Naive thymus-derived CD8-positive, alpha-beta T cell (primary cell): ENCODE measurements at places on chromosomes 1 and 21.
A peak's percentile ranks its signal among the peaks of the same experiment; 100 is the strongest.

DNA sequence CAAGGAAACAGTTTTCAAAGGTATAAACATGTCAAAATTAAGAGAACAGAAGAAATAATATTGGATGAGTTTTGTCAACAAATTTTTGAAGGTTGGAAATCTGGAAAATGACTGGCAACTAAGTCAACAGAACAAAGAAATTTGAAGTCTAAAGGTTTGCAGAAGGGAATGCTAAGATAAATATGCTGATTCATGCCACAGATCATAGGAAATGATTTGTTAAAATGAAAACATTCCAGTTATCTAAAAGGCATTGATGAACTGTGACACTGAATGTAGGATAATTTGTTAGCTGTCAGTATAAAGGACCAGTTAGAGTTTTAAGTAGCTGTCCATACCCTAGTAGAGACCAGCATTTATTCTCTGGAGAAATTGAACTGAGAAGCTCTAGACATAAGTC is 157.9 kb upstream of the CHRM3 start:
- no peak for DNase-seq

- DNase-seq = no peak
These were observed 9.8 kb downstream of the ETV3L start for GRCh38 chr1:157089789-157090188.

GRCh38 chr1:9589144-9589718 is 520 bp downstream of the TMEM201 start:
- peak; percentile 41 for DNase-seq

DNA sequence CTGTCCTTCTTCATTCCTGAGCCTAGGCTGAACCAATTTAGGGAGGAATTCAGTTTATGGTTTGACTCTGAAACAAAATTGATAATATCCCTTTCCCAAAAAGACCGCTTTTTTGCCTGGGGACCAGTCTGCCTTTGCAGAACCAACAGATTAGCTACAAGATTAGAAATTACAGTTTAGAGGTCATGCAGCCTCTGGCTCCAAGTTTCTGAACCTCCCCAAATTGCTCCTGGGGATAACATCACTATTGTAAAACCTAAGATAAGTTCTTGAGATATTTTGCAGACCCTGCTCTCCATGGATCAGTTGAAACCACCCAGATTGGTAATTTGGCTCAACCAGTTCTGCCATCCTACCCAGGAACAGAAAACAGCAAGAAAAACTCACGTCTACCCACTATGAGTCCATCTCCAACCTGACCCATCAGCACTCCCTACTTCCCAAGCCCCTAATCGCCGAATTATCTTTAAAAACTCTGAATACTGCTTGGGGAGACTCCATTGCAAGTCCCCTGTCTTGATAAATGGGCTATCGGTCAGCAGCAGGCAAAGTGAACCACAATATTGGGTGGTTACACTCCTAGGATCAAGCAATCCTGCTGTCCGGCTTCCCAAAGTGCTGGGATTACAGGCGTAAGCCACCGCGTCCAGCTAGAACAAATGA is 605 bp upstream of the RABGGTB start:
- no peak for DNase-seq

- no peak for DNase-seq
These were observed 108.0 kb upstream of the ADAR start for GRCh38 chr1:154716011-154716410.

DNA sequence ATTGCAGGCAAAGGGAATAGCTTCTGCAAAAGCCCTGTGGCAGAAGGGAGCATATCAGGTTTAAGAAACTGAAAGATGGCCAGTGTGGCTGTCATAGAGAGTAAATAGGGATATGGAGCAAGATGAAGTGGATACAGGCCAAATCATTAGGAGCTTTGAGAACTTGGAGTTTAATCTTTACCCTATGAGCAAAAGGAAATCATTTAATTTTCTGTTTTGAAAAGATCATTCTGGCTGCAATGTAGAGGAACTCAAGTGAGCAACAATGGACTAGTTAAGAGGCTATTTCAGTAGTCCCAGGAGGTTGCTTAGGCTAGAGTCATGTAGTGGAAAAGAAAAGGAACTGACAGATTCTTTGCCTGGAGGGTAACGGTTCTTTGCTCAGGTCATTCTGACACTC is 47.2 kb downstream of the RAP1A start:
- DNase-seq = no peak
